ENCODE measurements at places on chromosomes 4 and X.

GRCh38 chrX:38102875-38103274 is 96.5 kb downstream of the SYTL5 start:
- no peak for DNase-seq

GRCh38 chr4:41410049-41410448 is 127.9 kb upstream of the LIMCH1 start:
- no peak for DNase-seq

DNA sequence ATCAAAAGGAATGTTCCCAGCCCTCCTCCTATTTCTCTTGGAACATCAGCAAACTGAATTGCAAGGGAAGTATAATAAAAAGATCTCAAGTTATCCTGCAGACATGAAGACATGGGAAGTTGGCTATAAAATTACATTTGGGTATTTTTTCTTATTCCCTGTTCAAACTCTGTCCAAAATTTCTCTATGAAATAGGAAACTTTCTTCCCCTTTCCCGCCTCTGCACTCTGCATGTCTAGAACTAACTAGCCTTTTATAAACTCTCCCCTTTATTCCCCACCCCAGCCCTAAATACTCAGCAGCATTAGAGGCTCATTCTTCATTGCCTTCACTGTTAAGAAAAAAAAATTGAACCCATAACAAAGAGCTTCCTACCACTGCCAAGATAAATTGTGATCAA is 126.7 kb upstream of the EDNRA start:
- no peak for DNase-seq

- no peak for DNase-seq
Observed at GRCh38 chr4:16597845-16598596, 300.4 kb downstream of the LDB2 start.

DNA sequence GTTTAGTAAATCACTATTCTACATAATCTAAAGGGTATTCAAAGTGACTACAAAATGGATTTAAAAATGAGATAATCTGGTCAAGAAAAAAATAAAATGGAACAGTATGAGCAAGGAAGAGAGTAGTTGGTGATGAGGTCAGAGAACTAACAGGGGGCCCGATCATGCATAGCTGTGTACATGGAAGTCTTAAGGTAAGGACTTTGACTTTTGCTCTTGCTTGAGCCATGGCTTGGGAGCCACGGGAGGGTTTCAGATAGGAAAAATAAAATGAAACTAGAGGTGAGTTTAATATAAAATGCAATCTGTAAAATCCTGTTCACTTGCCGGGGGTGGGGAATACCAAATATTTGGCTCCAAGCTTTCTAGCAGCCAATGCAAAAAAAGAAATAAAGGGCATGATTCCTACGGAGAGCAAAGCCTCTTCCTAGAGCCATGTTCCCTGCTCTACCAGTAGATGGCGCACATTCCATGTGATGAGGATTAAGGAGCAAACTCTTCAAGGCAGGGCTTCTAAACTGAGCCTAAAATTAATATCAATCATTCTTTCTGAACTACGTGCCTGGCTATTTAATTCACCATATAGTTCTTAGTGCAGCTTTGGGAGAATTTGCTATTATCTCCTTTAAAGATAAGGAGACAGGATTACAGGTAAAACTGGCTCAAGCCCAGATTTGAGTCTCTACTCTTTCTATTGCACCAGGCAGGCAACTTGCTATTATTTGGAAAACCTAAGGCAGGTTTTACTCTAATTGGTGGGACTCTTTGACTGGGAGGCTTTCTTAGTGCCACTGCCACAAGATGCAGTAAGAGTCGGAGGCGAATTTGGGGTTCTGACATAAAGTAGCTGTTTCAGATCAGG is 6.8 kb upstream of the CLCN5 start:
- DNase-seq = no peak

GRCh38 chr4:71156616-71157015 is 163.2 kb downstream of the DCK start:
- no peak for DNase-seq

- no peak for DNase-seq
Observed at GRCh38 chrX:123330229-123330942, 146.3 kb downstream of the GRIA3 start.

DNA sequence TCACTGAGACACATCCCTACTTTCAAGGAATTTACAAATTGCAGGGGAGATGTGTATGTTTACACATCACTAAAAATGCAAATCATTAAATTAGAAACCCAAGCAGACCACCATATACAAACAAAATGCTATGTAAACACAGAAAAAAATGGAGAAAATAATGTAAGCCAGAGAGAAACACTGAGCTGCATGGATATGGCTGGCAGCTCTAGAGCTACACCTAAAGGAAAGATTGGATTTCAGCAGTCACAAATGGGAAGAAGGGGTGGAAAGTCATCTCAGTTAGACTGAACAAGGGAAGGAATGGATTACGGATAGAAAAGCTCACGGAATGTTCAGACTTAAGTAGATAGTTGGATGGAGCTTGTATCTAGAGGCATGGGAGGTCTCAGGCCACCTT is 186.3 kb downstream of the MOSPD2 start:
- no peak for DNase-seq

GRCh38 chr4:14800977-14801376 is 201.3 kb upstream of the CPEB2 start:
- no peak for DNase-seq

DNA sequence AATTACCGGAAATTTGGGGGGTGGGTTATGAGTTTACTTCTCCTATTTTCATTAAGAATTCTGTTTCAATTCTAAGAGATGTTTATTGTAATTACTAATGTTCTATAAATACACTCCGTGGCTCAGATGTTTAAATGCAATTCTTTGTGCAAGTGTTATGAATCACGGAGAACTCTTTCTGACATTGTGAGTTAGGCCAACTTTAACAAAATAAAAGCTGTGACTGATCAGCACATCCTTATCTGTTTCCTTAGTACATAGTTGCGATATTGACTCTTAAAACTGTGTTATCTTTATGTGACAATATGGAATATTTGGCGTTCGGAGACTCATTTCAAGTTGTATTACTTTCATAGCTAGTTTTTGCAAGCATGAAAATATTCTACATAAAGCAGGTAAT is 902 bp downstream of the KLHL4 start:
- DNase-seq = no peak

GRCh38 chr4:80726471-80726870 is 304.0 kb upstream of the BMP3 start:
- DNase-seq = no peak

- DNase-seq = no peak
Observed at GRCh38 chrX:67610282-67610681, 66.5 kb downstream of the AR start.

- no peak for DNase-seq
Observed at GRCh38 chr4:160034501-160034900, 931.6 kb downstream of the RAPGEF2 start.

DNA sequence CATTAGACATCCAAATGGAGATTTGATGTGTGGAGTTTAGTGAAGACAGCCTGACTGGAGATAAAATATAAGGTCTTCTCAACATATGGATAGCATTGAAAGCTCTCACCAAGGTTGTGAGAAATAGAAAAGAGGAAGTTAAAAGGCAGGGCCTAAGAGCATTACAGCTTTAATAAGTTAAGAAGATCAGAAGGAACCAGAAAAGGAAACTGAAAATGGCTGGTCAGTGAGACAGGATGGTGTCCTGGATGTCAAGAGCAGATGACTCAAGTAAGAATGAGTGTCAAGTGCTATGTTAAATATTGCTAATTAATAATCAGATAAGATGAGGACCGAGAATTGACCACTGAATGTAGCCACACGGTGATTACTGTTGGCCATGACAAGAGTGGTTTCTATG is 642.9 kb downstream of the STPG2 start:
- no peak for DNase-seq

DNA sequence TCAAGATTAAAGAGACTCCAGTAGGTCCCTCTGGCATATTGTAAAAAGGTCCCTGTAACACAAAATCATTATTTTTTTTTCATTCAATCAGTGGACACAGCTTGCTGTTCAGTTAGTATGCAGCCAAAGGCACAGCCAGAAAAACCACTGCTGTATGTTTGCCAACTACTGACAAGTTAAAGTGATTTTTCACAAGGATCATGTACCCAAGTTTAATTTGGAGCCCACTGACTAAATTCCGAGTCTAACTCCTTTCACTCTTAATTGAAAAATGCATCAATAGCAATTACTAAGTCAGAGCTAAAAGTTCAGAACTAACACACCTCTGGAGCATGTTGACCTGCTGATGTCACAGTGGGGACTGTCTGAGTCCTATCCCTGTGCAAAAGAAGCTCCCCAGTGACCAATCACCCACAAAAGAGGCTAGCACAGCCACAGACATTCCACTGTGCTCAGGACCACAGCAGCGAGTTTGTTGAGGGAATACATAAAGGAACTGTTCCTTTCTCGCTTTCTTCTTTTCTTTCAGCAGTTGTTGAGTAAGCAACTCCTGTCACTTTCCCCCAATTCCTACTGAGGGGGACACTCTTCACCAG is 60.4 kb downstream of the STX18 start:
- no peak for DNase-seq

GRCh38 chr4:5801696-5802095 is 90.7 kb downstream of the EVC start:
- DNase-seq = no peak

- DNase-seq = no peak
Observed at GRCh38 chr4:40621592-40622512, 7.8 kb downstream of the RBM47 start.

- DNase-seq = no peak
Observed at GRCh38 chr4:150817804-150818528, 197.1 kb downstream of the LRBA start.

GRCh38 chr4:104424475-104424941 is 70.2 kb downstream of the CXXC4 start:
- no peak for DNase-seq

DNA sequence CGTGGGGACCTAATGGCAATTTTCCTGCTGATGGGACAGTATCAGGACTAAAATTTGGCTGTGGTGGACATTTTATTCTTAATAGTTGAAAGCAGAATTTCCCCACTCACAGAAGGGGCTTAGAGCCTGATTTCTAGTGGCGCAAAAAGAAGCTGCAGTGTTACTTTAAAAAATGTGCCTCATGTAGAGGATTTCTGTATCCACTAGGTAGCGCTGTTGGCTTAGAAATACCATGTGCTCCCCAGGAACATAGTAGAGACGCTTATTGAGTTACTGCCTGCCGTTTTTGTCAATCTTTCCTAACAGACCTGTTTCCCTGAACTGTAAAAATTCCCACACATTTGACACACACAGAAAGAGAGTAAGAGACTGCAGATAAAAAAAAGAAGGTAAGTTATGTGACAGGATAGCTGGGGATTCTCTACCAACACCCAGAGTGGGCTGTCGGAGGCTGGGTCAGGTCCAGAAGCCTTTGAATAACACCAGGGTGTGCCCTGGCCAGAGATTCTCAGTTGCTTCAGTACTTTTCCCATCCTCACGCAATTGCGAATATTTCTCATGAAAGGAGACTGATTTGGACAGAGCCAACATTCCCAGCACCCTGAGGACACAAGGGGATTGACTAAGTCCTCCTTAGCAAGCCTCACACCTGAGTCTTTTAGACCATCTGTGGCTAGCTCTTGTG is 88.4 kb downstream of the ZXDA start:
- DNase-seq = no peak

DNA sequence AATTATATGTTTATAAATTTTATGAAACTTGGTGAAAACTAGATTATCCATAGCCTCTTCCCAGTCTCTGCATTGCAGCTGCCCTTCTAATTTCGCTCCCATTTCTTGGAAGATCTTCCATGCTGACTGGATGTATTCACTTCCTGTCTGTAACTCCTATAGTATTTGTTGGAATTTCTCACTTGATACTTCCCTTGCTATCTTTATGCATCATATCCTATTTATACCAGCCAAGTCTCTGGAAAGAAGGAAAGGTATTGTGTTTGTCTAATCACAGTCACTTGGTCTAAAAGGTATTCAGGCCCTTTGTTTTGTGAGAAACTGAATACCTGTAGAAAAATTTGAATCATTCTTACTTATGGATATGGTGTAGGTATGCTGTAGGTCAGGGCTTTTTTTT is 870.9 kb upstream of the FRG1 start:
- no peak for DNase-seq

DNA sequence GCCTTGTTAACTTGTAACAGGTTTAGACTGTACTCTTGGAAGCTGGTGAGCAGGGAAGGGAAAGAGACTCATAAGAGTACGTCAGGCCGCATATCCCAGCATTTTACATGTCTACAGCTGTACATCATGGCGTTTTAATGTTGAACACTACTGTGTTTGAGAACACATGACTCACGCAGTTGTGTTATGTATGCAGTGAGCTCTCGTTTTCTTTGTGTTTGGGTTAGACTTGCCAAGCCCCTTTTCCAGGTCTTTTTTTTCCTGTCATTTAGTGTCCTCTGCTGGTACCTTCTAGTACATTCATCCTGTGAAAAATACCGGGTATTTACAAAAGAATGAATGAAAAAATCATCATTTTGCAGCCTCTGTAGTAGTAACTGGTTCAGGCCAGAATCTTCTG is 35.3 kb downstream of the SMS start:
- no peak for DNase-seq

GRCh38 chr4:61200916-61201526 is 895 bp downstream of the ADGRL3 start:
- DNase-seq = no peak

- no peak for DNase-seq
Observed at GRCh38 chr4:5416637-5417036, 291.7 kb downstream of the EVC2 start.

All from stimulated activated CD8-positive, alpha-beta memory T cell treated with anti-CD3 and anti-CD28 coated beads, Interleukin-15, amount 100 ng/mL, for 4 hours (primary cell).